ENCODE measurements at places on chromosomes 11 and 22.

GRCh38 chr22:46486996-46487717 is 50.3 kb downstream of the CELSR1 start:
- DNase-seq, result no peak

DNA sequence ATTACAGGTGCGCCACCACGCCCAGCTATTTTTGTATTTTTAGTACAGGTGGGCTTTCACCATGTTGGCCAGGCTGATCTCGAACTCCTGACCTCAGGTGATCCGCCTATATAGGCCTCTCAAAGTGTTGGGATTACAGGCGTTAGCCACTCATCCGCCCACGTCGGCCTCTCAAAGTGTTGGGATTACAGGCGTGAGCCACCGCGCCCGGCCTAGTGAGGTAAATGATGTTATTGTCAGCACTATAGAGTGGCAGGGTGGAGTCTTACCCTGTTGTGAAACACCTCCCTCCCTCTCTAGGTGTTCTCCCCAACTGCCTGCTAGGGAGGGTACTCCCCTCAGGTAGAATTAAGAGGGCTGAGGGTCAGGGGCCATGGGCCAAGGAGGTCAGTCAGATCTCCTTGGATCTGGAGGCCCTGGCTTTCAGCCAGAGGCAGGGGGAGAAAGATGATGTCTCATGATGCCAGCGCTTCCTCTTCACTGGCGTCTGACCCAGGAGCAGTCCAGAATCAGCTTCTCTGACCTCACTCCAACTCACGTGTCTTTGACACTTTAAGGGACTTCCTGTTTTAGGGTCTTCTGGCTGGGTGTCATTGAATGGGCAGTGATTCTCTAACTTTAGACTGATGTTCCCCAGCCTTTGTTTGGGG is 2.0 kb downstream of the GGA1 start:
- DNase-seq, result no peak

GRCh38 chr11:111283945-111284481 is 14.3 kb upstream of the POU2AF3 start:
- no peak for DNase-seq

DNA sequence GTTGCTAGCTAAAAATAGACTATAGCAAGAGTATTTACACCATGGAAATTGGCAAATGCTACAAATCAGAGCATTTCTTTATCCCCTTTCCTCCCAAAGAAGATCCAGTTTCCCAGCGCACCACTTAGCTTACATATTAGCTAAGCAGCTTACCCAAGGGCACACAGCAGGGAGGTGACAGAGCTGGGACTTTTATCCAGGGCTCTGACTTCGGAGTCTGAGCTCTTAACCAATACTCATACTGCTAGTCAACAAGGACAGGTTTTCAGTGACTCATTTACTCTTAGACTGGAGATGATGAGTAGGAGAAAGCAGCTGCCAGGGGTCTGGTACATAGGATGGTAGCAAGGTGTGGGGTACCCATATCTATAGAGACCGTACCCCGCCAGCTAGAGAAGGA is 38.4 kb downstream of the NAV2 start:
- no peak for DNase-seq

GRCh38 chr11:68014157-68014946 is 4.2 kb downstream of the ALDH3B1 start:
- DNase-seq, result no peak

DNA sequence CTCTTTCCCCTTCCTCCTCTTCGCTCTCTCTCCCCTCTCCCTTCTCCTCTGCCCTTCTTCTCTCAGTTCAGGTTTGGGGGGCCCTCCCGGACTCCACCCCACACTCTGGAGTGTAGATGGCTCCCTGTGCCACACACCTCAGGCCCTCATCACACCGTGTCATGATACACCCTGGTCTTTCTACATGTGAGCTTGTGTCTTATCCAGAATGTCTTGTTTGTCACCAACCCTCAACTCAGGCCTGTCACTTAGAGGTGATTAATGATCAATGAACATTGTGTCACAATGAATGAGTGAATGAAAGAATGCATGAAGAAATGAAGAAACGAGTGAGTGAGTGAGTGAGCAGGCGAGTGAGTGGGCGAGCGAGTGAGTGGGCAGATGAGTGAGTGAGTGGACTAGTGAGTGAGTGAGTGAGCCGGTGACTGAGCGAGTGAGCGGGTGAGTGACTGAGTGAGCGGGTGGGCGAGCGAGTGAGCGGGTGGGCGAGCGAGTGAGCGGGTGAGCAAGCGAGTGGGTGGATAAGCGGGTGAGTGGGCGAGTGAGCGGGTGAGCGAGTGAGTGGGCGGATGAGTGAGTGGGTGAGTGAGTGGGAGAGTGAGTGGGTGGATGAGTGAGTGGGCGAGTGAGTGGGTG is 33.8 kb downstream of the CAPN1 start:
- DNase-seq, result no peak

GRCh38 chr11:16924826-16925560 is 89.2 kb downstream of the PLEKHA7 start:
- DNase-seq, result no peak

- DNase-seq, result no peak
Observed at GRCh38 chr22:27133019-27133431, 475.6 kb downstream of the MIAT start.

GRCh38 chr11:13102865-13103539 is 93.9 kb downstream of the RASSF10 start:
- DNase-seq, result no peak

GRCh38 chr11:102559839-102560238 is 29.3 kb upstream of the MMP7 start:
- DNase-seq, result no peak

DNA sequence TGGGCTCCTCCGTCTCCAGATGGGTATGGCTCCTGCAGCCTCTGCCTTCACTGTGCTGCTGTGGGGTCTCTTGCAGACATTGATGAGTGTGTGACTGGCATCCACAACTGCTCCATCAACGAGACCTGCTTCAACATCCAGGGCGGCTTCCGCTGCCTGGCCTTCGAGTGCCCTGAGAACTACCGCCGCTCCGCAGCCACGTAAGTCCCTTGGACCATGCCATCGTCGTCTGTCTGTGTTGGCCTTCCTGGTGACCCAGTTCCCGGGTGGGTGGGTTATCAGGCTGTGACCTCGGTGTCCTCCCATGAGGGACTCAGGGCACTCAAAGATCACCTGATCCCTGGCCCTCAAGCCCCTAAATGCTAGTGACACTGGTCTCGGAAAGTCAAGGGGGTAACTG is 47.7 kb downstream of the FBLN1 start:
- no peak for DNase-seq

DNA sequence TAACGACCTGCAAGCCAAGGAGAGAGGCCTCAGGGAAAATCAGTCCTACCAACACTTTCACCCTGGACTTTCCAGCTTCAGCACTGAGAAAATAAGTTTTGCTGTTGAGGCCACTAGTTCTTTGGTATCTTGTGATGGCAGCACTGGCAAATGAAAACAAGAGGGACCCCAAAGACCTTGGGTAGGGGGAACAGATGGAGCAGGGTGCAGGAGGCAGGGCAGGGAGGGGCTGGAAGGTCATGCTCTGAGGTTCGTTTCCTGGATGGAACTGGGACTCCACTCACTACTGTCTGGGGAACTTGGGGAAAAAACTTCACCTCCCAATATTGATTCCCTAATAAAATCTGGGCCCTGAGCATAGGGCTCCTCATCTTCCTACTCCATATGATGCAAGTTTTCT is 34.2 kb upstream of the PRAME start:
- no peak for DNase-seq

DNA sequence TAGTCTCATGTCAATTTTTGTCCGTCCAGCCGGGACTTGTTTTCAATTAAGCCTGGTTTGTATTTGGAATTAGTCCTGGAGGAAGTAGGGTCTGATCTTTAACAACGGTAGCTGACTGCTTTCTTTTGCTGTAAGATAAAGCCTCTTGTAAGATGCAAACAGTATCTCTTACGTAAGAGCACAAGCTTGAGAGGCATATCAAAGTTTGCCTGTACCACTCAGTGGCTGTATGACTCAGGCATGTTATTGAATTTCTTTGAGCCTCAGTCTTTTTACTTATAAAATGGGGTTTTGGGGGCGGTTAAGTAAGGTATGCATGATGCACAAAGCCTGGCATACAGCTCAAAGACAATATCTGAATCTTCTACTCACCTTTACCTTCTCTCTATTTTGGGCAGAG is 198.4 kb upstream of the NARS2 start:
- DNase-seq, result no peak

DNA sequence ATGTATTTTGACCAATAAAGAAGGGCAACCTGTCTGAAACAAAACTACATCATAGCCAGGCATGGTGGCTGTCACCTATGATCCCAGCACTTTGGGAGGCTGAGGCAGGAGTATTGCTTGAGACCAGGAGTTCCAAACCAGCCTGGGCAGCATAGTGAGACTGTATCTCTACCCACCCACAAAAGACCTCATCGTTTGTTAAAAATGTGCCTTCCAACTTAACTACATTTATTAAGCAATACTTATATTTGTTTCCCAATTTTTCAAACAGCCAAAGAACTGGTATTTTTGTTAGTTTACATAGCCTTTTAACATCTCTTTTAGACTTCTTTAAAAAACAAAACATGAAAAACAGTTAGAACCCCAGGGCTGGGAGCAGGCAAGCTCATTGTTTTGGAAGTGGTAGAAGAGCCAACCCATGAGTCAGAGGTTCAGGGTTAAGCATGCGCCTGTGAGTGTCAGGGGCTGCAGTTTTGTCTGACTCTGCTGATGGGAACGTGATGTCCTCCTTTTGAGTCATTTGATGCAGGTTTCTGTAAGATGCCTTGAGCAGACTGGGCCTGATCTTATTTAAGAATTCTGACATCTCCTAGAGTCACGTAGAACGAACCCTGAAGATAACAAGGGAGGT is 53.9 kb upstream of the CRTAM start:
- no peak for DNase-seq

DNA sequence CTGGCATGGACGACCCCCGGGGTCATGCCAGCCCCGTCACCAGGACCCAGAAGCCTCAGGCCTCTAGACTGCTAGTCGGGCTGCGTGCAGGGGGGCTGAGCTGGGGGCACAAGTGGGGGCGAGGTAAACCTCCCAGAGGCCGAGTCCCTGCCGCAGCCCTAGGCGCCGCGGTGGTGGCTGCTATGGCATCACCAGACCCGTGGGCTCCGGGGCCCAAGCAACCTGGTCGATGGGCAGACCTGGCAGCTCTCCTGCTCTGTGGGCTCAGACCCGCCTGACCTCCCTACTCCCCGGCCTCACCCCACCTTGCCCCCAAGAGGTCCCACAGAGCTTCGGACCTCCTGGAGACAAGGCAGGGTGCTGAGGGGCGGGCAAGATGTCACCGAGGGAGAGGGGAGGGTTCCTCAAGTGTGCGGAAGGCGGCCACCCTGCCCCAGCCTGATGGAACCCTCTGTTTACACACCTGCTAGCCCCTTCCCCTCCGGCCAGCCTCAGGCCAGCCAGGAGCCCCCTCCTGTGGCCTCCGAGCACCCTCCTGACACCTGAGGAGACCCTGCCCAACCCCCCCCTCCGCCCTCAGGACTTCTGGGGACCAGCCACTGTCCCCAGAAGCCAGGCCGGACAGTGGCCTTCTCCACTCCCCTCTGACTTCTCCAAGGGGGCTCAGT is 9.4 kb downstream of the IGF2 start:
- DNase-seq, result no peak

DNA sequence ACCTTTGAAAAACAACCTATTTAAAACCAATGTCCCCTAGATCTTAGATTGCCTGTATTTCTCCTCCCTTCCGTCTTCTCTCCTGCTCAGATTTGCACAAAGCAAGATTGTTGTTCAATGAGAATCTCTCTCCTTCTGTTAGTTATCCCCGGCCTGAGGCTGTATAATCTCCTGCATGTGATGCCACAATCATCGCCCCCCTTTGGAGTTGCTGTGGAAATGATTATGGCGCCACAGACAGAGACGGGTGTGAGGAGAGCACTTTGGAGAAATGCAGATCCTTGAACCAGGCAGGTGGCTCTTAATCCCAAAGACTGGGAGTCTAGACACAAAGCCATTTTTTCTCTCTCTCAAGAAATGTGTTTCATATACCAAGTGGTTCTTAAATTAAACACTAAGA is 941.3 kb downstream of the OPCML start:
- DNase-seq, result no peak

GRCh38 chr22:44914026-44914721 is 95.6 kb downstream of the PHF21B start:
- no peak for DNase-seq

GRCh38 chr11:77525455-77526091 is 51.7 kb upstream of the PAK1 start:
- no peak for DNase-seq

DNA sequence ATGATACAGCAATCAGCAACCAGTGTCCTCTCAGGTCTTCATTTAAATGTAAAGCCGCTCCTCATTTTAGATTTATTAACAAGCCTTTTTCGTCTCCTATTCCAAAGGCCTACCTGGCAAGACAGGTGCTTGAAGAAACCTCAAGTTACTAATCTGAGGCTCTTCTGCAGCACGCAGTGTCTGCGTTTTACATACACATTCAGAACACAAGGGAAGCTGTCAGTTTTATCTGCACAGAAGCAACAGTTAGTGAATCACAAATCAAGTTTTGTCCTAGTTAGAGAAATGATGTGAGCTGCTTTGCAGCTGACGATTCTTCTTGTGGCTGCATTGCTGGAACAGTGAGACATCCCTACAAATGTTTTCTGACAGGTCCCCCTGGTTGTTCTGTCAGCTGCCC is 308.8 kb upstream of the NARS2 start:
- DNase-seq, result no peak

- DNase-seq, result no peak
Observed at GRCh38 chr11:72772059-72772458, 19.9 kb upstream of the ARAP1 start.

DNA sequence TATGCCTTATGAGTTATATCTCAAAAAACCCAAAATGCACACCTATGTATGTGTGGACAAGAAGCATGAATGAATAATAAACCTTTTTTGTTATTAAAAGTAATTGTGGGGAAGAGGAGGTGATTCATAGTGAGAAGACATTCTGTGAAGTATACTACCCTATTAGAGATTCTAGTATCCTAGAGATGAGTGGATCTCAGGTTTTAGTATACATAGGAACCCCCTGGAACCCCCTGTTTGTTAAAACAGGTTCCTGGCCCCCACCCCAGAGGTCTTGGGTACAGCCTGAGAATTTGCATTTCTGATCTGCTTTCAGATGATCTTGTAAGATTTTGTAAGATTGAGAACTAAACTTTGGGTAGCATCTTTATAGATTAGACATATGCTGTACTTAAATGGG is 17.5 kb downstream of the NUCB2 start:
- no peak for DNase-seq

DNA sequence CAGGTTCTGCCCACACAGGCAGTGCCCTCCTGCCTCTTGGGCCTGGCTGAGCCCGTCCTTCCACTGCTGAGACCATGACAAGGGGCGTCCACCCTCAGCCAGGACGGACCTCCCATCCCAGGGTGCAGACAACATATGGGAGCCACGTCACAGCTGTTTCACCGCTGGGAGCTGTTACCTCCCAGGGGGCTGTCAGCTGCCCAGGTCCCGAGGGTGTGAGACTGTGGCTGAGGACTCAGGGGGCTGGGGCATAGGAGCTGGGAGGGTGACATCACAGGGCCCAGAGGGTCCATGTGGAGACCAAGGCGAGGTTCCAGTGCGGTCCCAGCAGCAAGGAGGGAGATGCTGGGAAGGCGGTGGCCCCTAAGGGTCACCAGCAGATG is 17.9 kb upstream of the CTSD start:
- no peak for DNase-seq

GRCh38 chr11:22193348-22194051 is 615 bp downstream of the ANO5 start:
- no peak for DNase-seq

- no peak for DNase-seq
Observed at GRCh38 chr22:32780726-32781310, 20.7 kb upstream of the TIMP3 start.
